Cardiac muscle cell (in vitro differentiated cells and primary cell): ENCODE measurements at places on chromosomes 2 and 18. TPM values are rescaled to one million over a fixed set of nuclear protein-coding genes. Genes with fewer than 3 reads are reported as not detected.
A peak's percentile ranks its signal among the peaks of the same experiment; 100 is the strongest.

- no peak overlapping the region for H3K4me3 ChIP-seq
- no peaks in the 10 kb centered on the region for H3K27me3 ChIP-seq
- no peaks in the 10 kb centered on the region for H3K4me1 ChIP-seq
- no peak for DNase-seq
- no peak overlapping the region for H3K27ac ChIP-seq
Observed at GRCh38 chr18:23859466-23860336, 154.9 kb upstream of the TTC39C start.

GRCh38 chr2:66275984-66276383 lies 158.9 kb upstream of the MEIS1 start:
- no peaks in the 10 kb centered on the region for H3K36me3 ChIP-seq
- H3K4me3 ChIP-seq = no peak overlapping the region
- H3K4me1 ChIP-seq = no peaks in the 10 kb centered on the region
- no peaks in the 10 kb centered on the region for H3K27me3 ChIP-seq

DNA sequence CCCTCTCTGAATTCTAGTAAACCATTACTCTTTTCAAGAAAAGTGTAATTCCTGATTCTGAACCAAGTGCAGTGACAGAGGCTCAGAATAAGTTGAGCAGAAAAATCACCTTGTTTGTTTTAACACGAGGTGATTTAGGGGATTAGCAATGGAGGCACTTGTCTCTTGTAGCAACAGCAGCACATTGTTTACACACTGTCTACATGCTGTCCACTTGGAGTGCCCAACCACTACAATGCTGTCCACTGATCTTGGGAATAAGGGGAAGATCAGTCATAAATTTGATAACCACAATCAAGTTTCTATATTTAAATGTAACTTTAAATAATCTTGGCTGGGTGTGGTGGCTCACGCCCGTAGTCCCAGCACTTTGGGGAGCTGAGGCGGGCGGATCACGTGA lies 13.9 kb upstream of the RMND5A start:
- no peaks in the 10 kb centered on the region for H3K36me3 ChIP-seq
- no peak for DNase-seq
- no peaks in the 10 kb centered on the region for H3K27me3 ChIP-seq
- no peak overlapping the region for H3K27ac ChIP-seq

DNA sequence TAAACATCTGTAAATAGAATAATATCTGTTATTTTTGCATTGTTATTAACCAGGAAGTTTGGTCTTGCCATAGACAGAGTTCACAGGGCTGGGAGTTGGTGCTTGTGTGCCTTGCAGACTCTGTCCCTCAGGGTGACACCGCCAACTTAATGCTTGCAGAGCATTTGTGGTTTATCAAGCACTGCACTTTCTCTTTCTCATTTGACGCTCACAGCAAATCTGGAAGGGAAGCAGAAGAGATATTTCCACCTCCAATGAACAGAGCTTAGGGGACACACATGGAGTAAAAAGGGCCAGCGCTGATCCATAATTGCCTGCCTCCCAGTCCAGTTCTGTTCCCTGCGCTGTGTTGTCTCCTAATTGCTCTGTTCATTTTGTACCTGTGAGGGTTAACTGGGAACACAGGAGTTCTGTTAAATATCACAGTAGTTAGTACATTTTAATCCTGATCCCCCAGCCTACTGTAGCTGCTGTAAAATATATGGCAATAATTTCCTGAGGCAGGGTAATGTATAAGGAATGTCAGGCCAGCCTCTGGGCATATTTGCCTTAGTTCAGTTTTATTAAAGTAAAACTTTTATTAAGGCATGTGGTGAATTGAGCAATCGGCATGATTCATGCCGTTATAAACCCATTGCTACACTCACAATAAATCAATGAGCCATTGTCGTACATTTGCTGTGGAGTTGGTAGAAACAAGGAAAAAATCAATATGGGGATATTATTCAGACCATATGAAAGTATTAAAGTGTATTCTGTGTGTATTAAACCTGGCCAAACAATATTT lies 182.5 kb upstream of the OSR1 start:
- no peaks in the 10 kb centered on the region for H3K27me3 ChIP-seq
- H3K36me3 ChIP-seq = no peaks in the 10 kb centered on the region

DNA sequence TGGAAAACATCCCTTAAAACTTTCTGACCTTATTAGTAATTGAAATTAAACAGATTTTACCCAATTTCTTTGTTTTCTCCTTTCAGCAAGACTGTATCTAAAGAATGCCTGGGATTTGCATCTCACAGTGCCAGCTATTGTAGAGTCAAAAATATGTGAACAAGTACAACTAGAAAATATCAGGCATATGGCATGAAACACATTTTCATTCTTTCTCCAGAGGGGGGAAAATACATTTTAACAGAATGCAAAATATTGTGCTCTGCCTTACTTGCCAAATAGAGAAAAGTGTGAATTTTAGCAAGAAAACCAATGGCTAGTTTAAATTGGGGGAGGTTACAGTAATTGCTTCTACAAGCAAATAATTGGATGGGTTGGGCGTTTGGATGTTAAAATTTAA lies 366.6 kb upstream of the FIGN start:
- H3K36me3 ChIP-seq = no peaks in the 10 kb centered on the region
- no peaks in the 10 kb centered on the region for H3K27me3 ChIP-seq
- H3K27ac ChIP-seq = no peak overlapping the region
- H3K4me1 ChIP-seq = peaks cover 2% of the 10 kb centered on the region
- H3K4me3 ChIP-seq = no peak overlapping the region
- DNase-seq = no peak

- no peak overlapping the region for H3K27ac ChIP-seq
- no peaks in the 10 kb centered on the region for H3K4me1 ChIP-seq
- no peaks in the 10 kb centered on the region for H3K36me3 ChIP-seq
- no peak overlapping the region for H3K4me3 ChIP-seq
- DNase-seq = no peak
Observed at GRCh38 chr2:150626934-150627411, 139.5 kb upstream of the RND3 start.

DNA sequence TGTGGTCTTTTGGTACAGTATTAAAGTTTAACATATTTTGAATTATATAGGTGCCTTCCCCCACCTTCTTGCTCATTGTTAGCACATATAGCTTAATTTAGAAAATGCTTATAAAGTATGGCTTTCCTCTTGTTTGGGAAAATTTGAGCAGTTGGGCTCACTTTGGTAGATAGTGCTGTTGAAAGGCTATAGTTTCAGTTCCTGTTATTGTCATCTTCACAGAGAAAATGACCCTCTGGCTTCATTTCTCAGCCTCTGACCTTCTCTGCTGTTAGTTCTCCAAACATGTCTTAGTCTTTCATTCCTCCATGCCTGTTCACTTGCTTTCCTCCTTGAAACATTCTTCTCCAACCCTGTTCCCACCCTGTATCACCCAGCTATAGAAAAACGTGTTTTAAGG lies 200.6 kb downstream of the WDR7 start:
- H3K27ac ChIP-seq = no peak overlapping the region
- no peak overlapping the region for H3K4me3 ChIP-seq
- no peaks in the 10 kb centered on the region for H3K36me3 ChIP-seq
- no peak for DNase-seq
- H3K27me3 ChIP-seq = no peaks in the 10 kb centered on the region
- no peaks in the 10 kb centered on the region for H3K4me1 ChIP-seq

DNA sequence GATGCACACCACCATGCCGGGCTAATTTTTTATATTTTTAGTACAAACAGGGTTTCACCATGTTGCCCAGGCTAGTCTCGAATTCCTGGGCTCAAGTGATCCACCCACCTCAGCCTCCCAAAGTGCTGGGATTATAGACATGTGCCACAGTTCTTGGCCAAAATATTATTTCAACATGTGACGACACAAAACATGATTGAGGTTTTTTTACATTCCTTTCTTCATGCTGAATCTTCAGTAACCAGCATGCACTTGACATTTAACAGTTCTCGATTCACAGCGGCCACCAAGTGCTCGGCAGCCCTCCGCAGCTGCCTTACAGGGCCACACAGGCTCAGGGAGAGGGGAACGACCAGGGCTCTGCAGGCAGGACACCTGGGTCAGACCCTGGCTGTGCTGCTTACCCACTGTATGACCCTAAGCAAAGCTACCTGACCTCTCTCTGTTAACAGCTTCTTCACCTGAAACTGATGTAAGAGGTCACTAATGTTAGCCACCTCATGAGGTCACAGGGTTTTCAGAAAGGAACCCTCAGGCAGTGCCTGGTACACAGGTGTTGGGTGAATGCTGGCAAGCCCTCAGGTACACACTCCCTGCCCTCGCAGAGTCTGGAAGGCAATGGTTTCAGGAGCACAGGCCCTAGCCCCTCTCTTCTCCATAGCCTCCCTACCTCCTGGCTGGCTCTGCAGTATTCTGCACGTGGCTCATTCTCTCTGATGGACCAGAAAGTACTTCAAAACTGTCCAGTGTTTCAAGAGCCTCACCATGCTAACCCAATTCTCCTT lies 25.7 kb downstream of the TUBB6 start:
- peak overlapping the region; percentile 65 for H3K27ac ChIP-seq
- H3K36me3 ChIP-seq = peaks cover 23% of the 10 kb centered on the region
- H3K4me1 ChIP-seq = peaks cover 43% of the 10 kb centered on the region
- DNase-seq = no peak
- no peaks in the 10 kb centered on the region for H3K27me3 ChIP-seq

DNA sequence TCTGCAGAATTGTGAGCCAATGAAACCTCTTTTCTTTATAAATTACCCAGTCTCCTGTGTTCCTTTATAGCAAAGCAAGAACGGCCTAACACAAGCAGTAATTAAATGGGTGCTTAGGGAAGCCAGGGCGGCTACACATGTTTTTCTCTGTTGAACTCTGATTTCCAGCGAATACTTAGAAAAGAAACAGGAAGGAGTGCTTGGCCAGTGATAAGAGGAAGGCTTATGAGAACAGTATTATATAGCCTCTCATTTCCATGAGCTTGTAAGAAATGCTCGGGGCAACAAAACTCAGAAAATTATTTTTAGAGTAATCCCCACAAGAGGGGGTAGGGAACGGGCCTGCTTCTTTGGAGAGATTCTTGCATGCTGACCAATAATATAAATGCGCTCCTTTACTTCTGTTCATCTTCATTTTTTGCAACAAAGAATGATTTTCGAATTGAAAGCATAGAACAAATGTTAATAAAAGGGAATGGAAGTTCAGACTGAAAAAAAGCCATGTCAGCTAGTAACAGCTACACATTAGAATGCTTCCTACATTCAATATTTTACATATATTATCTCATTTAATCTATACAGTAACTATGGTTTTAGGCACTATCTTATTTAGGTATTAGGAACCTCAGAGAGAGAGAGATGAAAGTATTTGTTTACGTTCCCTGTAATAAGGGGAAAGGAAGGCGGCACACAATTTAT lies 49.7 kb upstream of the CCDC85A start:
- no peak overlapping the region for H3K4me3 ChIP-seq
- no peaks in the 10 kb centered on the region for H3K36me3 ChIP-seq
- no peaks in the 10 kb centered on the region for H3K4me1 ChIP-seq
- no peak overlapping the region for H3K27ac ChIP-seq
- no peaks in the 10 kb centered on the region for H3K27me3 ChIP-seq
- no peak for DNase-seq

- H3K4me3 ChIP-seq = no peak overlapping the region
- H3K27me3 ChIP-seq = no peaks in the 10 kb centered on the region
- H3K27ac ChIP-seq = no peak overlapping the region
- H3K4me1 ChIP-seq = no peaks in the 10 kb centered on the region
- peaks cover 9% of the 10 kb centered on the region for H3K36me3 ChIP-seq
- DNase-seq = no peak
Observed at GRCh38 chr2:213317929-213318328, 33.7 kb downstream of the SPAG16 start.

- H3K36me3 ChIP-seq = peaks cover 15% of the 10 kb centered on the region
- H3K4me3 ChIP-seq = no peak overlapping the region
- H3K4me1 ChIP-seq = peaks cover 10% of the 10 kb centered on the region
- H3K27me3 ChIP-seq = no peaks in the 10 kb centered on the region
Observed at GRCh38 chr2:47460766-47461165, 57.8 kb downstream of the MSH2 start.

- no peak overlapping the region for H3K4me3 ChIP-seq
- DNase-seq = no peak
- H3K4me1 ChIP-seq = no peaks in the 10 kb centered on the region
- peaks cover 40% of the 10 kb centered on the region for H3K27me3 ChIP-seq
- no peaks in the 10 kb centered on the region for H3K36me3 ChIP-seq
- H3K27ac ChIP-seq = no peak overlapping the region
Observed at GRCh38 chr2:464562-465309, 176.8 kb upstream of the ALKAL2 start.

GRCh38 chr18:62777814-62778213 lies 62.5 kb downstream of the PHLPP1 start:
- H3K4me1 ChIP-seq = peaks cover 28% of the 10 kb centered on the region
- H3K4me3 ChIP-seq = no peak overlapping the region
- DNase-seq = no peak
- H3K27me3 ChIP-seq = no peaks in the 10 kb centered on the region
- no peaks in the 10 kb centered on the region for H3K36me3 ChIP-seq

- no peaks in the 10 kb centered on the region for H3K36me3 ChIP-seq
- no peak overlapping the region for H3K4me3 ChIP-seq
- no peak for DNase-seq
- H3K27ac ChIP-seq = no peak overlapping the region
- peaks cover 3% of the 10 kb centered on the region for H3K4me1 ChIP-seq
Observed at GRCh38 chr2:11433822-11434221, 32.1 kb downstream of the E2F6 start.

DNA sequence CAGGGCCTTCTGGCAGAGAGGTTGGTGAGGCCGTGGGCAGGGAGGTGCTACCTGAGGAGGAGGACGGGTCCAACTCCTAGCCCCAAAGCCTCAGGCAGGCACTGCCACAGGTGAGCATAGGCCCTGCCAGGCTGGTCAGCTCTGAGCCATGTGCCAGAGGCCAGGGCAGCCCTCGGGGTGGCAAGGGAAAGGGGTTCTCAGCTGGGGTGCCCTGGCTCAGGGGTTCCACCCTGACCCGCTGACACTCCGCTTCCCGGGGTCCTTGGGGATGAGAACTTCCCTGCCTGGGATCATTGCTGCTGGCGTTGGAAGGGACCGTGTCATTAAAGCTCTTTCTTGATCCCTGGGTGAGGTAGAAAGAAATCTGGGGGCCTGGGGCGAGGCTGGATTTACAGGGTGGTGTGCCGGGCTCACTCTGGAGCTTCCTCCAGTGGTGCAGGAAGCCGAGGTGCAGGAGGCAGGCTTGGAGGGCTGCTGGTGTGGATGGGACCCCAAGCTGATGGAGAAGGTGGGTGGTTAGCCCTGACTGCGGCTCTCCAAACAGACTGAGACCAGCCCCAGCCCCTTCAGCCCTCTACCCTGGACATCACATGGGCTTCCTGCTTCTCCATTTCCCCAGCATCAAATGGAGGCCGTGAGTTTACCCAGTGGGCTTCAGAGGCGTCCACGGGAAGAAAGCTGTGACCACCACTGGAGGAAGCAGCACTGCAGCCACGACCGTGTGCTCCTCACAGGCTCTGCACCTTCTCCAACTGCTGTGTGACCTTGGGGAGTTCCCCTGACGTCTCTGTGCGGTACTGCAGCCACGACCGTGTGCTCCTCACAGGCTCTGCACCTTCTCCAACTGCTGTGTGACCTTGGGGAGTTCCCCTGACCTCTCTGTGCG lies 295.2 kb downstream of the NDUFA10 start:
- H3K4me1 ChIP-seq = no peaks in the 10 kb centered on the region
- no peak for DNase-seq
- H3K27ac ChIP-seq = no peak overlapping the region
- no peak overlapping the region for H3K4me3 ChIP-seq
- no peaks in the 10 kb centered on the region for H3K36me3 ChIP-seq
- no peaks in the 10 kb centered on the region for H3K27me3 ChIP-seq

GRCh38 chr18:28045176-28045810 lies 131.6 kb downstream of the CDH2 start:
- peak; percentile 52 for DNase-seq
- H3K27me3 ChIP-seq = no peaks in the 10 kb centered on the region
- peaks cover 60% of the 10 kb centered on the region for H3K4me1 ChIP-seq
- H3K36me3 ChIP-seq = no peaks in the 10 kb centered on the region

The GPR35 gene
- total RNA-seq = 0.70 and 5.1 TPM in 2 replicates

The ST8SIA5 gene
- total RNA-seq = 0.67 TPM in 1 of 2 replicates, not detected in the other

The CHAC2 gene
- 2.8 and 3.0 TPM in 2 replicates for total RNA-seq

The SPATA3 gene
- total RNA-seq = not detected in 2 replicates

The TAF1B gene
- total RNA-seq = 6.7 and 11.2 TPM in 2 replicates

The ACKR3 gene
- 2.1 and 2.5 TPM in 2 replicates for total RNA-seq
